Fibroblast of skin of left quadriceps (primary cell): ENCODE measurements at places on chromosomes 4 and X.

GRCh38 chrX:65871671-65872311 is 168.1 kb downstream of the VSIG4 start:
- no peak for DNase-seq

- no peak for DNase-seq
Observed at GRCh38 chrX:71846429-71846828, 64.2 kb upstream of the NHSL2 start.

GRCh38 chrX:129161108-129161507 is 362.2 kb downstream of the SMARCA1 start:
- DNase-seq, result no peak

- DNase-seq, result no peak
Observed at GRCh38 chr4:174593701-174594100, 71.4 kb upstream of the HPGD start.

- no peak for DNase-seq
Observed at GRCh38 chr4:70191647-70192046, 3.9 kb upstream of the ODAM start.

DNA sequence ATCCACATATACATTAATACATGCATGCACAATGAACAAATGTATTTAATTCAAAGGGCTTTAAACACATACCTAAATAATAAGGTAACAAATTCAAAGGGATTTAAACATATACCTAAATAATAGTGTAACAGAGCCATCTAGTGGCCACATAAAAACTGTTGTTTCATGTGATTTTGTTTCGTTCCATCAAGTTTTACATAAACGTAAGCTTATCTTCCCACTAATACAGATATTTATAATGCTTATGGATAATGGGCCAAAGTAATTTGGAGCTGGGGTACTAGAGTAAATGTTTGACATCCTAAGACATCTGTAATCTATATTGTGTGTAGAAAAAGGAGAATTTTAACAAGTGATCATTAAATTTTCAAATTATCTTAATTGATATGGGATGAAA is 82.3 kb downstream of the PRSS12 start:
- DNase-seq, result no peak

- peak; percentile 5 for DNase-seq
Observed at GRCh38 chrX:44012484-44013096, 39.4 kb upstream of the NDP start.

DNA sequence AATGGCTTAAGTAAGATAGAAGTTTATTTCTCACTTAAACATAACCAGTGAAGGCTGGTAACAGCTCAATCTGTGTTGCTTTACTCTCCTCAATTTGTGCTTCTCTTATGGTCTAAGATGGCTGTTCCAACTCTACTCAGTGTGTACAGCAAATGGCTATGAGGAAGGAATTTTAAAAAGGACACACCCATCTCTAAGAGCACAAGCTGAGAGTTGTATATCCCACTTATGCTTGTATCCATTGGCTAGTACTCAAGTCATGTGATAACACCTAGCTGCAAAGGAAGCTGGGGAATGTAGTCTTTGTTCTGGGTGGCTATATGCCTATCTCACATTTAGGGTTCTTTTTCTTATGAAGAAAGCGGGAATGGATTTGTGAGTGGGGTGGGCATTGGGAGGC is 63.3 kb downstream of the GPAT3 start:
- DNase-seq, result peak; percentile 6

DNA sequence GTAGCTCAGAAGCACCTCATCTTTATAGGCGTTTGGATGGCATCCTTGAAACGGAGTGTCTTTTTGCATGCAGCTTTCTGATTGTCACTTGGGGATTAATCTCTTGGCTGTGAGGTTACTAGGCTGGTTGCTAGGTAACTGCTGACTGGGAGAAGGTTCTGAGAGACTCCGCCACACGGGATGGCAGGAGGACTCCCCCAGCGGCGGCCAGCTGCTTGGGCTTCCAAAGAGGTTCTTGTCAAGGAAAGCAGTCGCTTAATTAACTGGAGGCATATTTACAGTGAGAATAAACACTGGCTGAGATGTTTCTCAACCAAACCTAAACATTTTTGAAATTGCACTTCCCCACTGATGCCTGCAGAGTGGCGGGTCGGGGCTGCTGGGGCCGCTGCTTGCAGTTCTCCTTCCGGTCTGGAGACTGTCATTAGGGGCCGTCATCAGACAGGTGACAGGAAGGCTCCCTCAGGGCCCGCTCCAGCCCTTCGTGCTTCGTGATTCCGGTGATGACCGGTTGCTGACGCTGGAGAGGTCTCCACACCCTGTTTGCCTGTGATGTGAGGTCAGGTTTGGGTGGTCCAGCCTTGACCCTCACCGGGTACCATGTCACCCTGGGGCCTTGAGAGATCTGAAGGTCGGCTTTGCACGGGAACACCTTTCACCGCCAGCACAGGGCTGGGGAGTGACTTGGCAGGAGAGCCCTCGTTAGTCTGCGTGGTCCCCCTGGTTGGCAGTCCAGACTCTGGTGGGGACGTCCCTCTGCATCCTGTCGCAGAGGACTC is 9.1 kb downstream of the NSG1 start:
- DNase-seq, result no peak

DNA sequence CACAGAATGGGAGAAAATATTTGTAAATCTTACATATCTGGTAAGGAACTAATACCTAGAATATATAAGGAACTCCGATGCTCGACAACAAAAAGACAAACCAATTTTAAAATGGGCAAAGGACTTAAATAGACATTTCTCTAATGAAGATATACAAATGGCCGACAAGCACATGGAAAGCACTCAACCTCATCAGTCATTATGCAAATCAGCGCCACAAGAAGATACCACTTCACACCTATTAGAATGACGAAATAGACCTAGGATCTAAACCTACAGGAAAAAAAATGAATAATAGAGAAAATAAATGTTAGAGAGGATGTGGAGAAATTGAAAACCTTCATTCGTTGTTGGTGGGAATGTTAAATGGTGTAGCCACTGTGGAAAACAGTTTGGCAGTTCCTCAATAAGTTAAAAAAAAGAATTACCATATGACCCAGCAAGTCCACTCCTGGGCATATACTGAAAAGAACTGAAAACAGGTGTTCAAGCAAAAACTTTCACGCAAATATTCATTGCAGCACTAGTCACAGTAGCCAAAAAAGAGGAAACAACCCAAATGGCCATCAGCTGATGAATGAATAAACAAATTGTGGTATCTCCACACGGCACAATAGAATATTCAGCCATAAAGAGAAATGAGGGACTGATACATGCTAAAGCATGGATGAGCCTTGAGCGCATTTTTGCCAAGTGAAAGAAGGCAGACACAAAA is 57.3 kb upstream of the WDR19 start:
- DNase-seq, result no peak
